ENCODE measurements at places on chromosomes 2 and 18.
A peak's percentile ranks its signal among the peaks of the same experiment; 100 is the strongest.

DNA sequence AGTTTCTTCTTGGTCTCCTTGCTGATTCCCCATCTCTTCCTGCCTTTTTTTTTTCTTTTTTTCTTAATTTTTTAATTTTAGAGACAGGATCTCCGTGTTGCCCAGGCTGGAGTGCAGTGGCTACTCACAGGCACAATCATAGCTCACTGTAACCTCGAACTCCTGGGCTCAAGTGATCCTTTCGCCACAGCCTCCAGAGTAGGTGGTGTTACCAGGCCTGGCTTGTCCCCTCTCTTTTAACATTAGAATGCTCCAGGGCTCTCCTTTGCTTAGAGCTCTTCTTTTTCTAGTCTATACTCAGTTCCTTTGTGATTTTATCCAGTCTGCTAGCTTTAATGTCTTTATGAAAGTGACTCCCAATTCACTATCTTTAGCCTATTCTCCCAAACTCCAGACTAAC lies 89.2 kb downstream of the ARHGEF33 start:
- DNase-seq: no peak

DNA sequence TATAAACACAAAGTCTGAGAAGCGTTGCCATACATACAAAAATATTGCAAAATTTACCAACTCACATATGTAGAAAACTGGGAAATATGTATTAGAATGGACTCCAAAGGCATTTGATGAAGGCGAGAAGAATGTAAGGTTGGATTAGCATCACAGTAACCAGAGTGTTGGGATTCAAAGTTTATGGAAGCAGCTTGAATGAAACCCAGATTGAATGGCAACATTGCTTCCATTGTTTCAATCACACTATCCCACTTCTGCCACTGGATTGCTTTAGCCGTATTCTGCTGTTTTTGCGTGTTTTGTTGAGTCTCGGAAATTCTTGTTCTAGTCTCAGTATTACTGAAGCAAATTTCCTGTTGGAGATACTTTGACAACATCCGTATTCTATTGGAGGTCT lies 609.0 kb upstream of the LRATD1 start:
- DNase-seq: no peak

DNA sequence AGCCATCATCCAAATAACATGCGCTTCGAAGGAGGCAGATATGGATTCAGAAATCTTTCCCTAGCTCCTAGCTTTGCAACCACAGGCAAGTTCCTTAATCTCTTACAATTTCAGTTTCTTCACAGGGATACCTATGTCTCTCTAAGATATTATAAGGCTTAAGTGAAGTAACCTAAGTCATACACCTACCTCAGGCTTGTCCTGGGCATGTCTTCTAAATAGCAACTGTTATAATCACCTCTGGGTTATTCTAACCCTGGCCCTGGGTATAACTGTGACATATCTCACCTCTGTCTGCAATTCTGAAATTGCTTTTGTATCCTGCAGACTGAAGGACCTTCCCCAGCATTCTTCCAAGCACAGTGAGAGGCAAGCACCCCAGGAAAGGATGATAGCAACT lies 8.3 kb upstream of the TBC1D8 start:
- no peak for DNase-seq

DNA sequence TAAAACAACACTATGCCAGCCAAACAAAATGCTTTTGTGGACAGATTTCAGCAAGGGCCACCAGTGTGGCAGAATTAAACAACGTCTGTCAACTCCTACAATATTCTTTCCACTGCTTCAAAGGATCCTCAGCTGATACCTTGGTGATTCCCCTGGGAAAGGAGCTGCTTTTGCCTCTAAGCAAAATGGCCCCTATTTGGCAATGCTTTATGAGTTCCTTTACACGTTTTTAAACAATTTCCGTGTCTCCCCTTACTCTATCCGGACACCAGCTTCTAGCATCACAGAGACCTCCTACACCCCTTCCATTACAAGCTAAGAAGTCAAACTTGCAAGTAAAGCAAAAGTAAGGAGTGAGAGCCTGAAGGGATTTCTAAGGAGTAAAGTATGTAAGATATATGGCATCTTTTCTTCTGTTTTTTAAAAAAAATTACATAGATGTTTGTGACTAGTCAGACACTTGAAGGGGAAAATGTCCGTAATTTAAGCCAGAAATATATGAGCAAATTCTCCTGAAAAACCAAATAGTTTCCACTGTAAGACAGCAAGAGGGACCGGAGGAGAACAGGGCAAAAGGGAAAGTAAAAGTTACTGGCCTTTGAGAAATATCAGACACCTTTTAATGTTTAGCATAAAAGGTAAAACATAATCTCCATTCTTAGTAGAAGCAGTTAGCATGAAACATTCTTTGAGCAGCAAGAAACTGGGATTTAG lies 1.9 kb downstream of the SOS1 start:
- DNase-seq: peak; percentile 48

- DNase-seq: no peak
Observed at GRCh38 chr2:196759378-196759706, 40.1 kb downstream of the GTF3C3 start.

- peak; percentile 59 for DNase-seq
Observed at GRCh38 chr2:120675460-120676130, 60.1 kb upstream of the GLI2 start.

DNA sequence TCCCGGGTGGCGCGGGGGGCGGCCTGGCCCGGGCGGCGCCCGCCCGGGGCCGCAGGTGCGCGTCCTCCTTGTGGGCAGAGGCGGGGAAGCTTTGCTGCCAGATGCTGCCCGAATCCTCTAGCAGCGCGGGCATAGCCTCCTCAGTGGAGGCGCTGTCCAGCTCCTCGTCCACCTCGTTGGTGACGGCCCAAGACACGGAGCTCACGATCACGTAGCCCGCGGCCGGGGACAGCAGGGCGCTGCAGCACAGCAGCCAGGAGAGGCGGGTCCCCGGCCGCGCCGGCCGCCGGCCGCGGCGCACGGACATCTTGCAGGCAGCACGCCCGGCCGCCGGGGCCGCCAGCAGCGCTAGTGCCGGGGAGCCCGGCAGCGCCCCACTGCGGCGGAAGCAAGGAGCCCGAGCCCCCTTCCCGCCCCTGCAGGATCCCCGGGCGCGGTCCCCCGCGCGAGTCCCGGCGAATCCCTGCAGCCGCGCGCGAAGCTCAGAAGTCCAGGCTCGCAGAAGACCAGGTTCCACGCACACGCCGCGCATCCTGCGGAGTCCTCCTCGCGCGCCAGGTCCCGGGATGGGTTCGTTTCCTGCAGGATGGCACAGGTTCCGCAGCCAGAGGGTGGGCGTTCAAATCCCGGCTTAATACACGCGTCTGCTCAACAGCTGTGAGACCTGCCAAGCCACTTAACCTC lies at the start of gene CREG2:
CREG2 (minus strand) TSS at position 353 of the 684 bp plus-strand sequence; CDS start at position 307, 46 bp downstream.
- peak; percentile 80 for DNase-seq

- DNase-seq: peak; percentile 79
Observed at GRCh38 chr2:201403880-201404279, 46.7 kb upstream of the FLACC1 start.

GRCh38 chr2:148939271-148939670 lies 64.2 kb downstream of the KIF5C start:
- DNase-seq: no peak

- no peak for DNase-seq
Observed at GRCh38 chr18:34729740-34730355, 19.8 kb downstream of the DTNA start.

GRCh38 chr2:73070643-73071359 lies 711 bp downstream of the SFXN5 start:
- DNase-seq: no peak

GRCh38 chr2:15720561-15721307 lies 129.1 kb downstream of the DDX1 start:
- no peak for DNase-seq

GRCh38 chr18:61544178-61544577 lies 210.9 kb downstream of the CDH20 start:
- no peak for DNase-seq

- no peak for DNase-seq
Observed at GRCh38 chr2:28408764-28409599, 16.3 kb downstream of the FOSL2 start.

DNA sequence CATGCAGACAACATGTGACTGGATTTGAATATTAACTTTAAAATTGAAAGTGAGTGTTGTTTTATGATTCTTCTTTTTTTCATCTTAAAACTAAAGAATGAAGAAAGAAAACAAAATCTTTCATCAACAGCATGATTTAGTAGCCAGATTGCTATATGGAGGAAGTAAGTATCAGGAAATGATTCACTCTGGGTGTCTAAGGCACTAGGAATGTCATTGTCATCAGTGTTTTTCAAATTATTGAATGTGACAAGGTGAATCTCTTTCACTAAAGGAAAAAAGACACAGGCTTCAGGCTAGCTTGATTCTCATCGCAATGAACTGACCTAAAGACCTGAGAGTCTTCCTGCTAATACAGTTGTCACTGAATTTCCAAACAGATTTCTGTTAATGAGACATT lies 430.1 kb downstream of the FBXO15 start:
- DNase-seq: no peak

- no peak for DNase-seq
Observed at GRCh38 chr2:118971245-118972122, 29.5 kb downstream of the MARCO start.

DNA sequence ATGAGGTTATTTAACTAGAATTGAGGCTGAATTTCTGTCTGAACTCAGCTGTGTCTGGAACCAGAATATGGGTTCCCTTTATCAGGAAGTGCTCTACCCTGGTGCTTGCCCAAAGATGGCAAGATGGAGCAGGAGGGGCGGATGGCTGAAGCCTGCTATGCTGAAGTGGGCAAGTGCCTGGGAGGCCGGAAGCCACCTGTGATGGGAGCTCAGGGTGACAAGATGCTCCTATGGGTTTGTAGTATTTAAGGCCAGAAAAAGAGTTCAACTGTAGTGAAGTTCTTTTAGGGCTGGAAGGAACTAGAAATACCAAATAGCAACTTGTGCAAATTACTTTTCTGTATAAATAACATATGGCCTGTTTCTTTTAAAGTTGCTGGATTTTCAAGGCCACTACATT lies 808.9 kb upstream of the RAB6C start:
- DNase-seq: no peak

- no peak for DNase-seq
Observed at GRCh38 chr2:30677861-30678385, 129.3 kb downstream of the CAPN13 start.

- no peak for DNase-seq
Observed at GRCh38 chr2:60498816-60499429, 54.5 kb downstream of the BCL11A start.

DNA sequence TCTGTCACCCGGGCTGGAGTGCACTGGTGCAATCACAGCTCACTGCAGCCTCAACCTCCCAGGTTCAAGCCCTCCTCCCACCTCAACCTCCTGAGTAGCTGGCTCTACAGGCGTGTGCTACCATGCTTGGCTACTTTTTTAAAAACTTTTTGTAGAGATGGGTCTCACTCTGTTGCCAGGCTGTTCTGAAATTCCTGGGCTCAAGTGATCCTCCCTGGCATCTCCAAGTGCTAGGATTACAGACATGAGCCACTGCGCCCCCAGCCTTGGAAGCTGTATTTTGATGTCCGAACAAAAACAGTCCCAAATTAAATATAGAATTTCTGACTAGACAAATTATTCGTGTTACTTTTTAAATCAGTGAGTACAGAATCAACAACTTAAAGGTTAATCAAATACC lies 97.4 kb downstream of the ZNF516 start:
- DNase-seq: no peak

DNA sequence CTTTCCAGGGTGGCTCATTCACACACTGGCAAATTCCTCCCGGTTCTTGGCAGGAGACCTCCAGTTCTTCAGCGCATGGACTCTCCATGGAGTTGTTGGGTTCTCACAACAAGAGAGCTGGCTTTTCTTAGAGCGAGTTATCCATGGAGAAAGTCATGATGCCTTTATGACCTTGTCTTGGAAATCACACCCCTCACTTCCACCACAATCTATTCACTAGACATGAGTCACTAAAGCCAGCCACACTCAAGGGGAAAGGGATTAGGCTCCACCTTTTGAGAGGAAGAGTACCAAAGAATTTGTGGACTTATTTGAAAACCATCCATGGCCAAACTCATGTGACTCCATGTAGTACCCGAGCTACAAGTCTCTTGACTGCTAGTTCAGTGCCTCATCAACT lies 160.5 kb downstream of the SETBP1 start:
- DNase-seq: no peak

DNA sequence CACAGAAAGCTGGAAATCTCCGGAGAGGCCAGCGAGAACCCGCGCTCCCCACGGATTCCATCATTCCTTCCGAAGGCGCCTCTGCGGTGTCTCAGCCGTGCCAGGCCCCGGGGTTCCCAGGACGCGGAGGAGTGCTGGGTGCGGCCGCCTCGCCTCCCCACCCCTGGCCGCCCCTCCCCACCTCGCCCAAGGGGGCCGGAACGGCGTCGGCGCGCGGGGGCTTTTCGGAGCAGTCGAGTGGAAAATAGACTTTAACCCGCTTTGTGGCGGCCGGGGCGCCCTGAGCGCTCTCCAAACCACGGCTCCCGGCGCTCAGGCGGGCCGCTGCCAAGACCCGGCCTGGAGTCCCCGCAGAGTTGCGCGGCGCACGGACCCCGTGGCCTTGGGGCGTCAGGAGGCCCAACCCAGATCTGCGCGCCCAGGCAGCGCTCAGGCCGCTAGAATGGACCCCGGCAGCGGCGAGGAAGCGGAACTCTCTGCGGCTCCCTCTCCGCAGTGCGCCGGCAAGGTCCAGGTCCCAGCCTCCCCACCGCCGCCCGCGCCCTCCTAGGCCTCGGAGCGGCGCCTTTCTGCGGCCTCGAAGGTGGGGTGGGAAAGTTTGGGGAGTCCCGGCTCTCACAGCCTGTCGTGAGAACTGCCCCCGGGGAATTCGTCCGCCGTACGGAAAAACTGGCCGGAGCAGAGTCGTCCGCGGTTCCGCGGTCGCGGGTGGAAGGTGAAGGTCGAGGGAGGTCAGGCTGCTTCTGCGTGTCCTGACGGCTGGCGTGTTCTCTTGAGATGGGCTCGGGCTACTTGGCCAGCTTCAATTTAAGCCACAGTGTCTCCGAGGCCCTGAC lies 1.2 kb upstream of the EMX1 start:
- DNase-seq: peak; percentile 64

DNA sequence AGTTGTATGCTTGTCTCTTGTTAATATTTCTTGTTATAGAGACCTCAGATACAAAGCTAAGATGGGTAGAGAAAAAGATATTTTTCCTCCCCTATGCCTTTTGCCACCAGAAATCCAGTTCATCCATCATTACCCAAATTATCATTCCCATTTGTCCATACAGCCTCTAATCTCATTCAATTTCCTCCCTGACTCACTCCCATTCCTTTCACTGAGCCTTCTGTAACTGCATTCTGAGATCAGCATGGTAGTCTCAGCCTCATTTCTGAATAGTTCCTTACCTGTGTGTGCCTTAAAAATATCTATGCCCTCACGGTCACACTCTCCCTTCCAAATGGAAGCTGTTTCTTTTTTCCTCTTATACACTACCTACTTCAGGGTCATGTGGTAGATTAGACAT lies 15.7 kb upstream of the PIK3C3 start:
- DNase-seq: no peak
